ENCODE measurements at places on chromosomes 6 and 20.
A peak's percentile ranks its signal among the peaks of the same experiment; 100 is the strongest.

- no peak for DNase-seq
These were observed 77.6 kb downstream of the TBC1D7 start for GRCh38 chr6:13250703-13251102.

DNA sequence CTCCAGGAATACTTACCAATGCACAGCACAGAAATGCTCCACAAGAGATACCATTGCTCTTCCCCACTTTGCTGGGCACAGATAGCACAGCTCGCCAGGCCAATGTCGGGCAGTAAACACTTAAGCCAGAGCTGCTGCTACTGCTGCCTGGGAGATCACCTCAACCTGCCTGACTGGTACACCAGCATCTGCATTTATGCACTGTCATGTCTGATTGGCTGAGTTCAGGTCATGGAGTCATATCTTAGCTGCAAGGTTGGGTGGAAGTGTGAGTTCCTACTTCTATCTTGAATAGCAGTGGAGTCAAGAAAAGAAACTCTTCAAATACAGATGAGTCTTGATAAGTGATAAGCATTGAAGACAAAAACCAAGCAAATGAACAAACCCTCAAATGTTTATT lies 10.9 kb upstream of the ADGRF4 start:
- no peak for DNase-seq

- DNase-seq: no peak
These were observed 515.3 kb upstream of the RNF217 start for GRCh38 chr6:124446961-124447360.

GRCh38 chr6:71179249-71179885 lies 109.2 kb upstream of the OGFRL1 start:
- DNase-seq: no peak

- no peak for DNase-seq
These were observed 88.4 kb downstream of the CDC5L start for GRCh38 chr6:44475779-44476434.

- no peak for DNase-seq
These were observed 1.4 kb upstream of the CHD6 start for GRCh38 chr20:41619360-41620100.

DNA sequence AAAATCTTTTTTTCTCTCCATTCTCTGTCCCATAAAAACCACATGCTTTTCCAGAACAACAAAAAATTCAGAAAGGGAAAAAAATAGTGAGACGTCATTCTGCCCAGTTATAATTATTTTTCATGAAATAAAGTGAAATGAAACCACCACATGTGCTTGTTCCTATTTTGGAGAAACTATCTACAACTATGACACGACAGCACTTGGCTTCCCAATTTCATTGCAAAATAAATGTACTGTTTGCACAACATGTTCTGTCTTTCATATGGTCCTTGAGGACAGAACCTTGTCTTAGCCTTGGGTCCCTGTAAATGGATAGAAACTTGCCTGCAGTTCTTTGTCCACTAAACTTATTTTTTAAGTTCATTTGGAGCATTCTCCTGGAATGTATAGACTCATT lies 5.6 kb upstream of the MAN1A1 start:
- DNase-seq: no peak

DNA sequence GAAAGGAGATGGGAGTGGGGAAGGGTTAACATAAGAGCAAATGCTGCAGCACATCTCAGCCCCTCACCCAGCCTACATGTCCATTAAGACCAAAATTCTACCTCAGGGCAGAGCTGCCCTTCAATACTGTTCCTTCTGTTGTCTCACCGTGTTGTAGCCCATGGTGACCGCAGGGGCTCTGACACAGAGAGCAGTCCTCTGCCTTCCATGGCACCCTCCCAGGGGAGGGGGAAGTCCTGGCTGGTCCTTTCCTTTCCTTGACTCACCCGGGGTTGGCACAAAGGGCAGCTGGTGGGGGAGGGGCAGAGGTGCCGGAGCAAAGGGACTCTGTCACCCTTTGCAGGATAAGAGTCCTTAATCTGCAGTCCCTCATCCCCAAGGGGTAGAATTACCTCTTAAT lies 15.2 kb downstream of the NKX2-2 start:
- no peak for DNase-seq

GRCh38 chr6:37077905-37078296 lies 72.4 kb downstream of the FGD2 start:
- peak; percentile 94 for DNase-seq

- DNase-seq: no peak
These were observed 117.6 kb downstream of the EPB41L2 start for GRCh38 chr6:130945401-130945919.

- DNase-seq: no peak
These were observed 301.9 kb downstream of the LAMA2 start for GRCh38 chr6:129184808-129185366.

DNA sequence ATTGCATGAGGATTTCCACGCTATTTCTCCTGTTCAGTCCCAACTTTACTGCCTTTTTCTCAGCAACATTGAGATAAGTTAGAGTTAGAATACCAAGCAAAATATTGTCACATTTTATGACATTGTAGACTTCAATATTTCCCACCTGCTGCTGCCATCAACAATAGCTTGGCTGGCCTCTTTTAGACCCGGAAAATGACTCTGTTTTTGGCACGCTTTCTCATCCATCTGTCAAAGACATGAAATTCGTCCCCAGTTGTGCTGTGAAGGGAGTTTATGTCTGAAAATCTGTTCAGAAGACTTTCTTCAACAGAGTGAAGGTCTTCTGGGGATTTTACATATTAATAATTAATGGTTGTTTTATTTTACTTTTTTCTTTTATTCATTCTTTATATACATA lies 857.3 kb downstream of the FRK start:
- no peak for DNase-seq

DNA sequence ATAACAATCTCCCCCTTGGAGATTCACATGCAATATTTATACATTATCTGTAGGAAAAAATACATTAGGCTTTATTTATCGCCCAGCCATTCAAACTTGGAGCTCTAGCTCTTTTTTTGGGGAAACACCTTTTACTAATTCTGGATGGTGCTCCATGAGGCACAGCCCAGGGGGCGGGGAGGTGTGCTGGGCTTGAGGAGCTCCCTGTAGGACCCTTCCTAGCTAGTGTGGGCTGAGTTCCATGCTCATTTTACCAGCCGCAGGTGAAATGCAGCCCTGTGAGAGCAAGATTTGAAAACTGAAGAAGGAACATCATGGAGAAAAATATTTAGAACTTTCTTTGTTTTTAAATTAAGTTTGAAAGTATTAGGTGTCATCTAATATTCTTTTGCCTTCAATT lies 99.6 kb upstream of the POPDC3 start:
- DNase-seq: no peak

- no peak for DNase-seq
These were observed 671 bp downstream of the EFHC1 start for GRCh38 chr6:52420668-52421358.

DNA sequence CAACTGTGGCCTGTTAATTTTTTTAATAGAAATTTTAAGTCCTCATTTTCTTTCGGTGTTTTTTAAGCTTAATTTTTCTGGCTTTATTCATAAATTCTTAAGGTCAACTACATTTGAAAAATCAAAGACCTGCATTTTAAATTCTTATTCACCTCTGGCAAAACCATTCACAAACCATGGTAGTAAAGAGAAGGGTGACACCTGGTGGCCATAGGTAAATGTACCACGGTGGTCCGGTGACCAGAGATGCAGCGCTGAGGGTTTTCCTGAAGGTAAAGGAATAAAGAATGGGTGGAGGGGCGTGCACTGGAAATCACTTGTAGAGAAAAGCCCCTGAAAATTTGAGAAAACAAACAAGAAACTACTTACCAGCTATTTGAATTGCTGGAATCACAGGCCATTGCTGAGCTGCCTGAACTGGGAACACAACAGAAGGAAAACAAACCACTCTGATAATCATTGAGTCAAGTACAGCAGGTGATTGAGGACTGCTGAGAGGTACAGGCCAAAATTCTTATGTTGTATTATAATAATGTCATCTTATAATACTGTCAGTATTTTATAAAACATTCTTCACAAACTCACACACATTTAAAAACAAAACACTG lies 10.1 kb downstream of the HFE start:
- DNase-seq: no peak

DNA sequence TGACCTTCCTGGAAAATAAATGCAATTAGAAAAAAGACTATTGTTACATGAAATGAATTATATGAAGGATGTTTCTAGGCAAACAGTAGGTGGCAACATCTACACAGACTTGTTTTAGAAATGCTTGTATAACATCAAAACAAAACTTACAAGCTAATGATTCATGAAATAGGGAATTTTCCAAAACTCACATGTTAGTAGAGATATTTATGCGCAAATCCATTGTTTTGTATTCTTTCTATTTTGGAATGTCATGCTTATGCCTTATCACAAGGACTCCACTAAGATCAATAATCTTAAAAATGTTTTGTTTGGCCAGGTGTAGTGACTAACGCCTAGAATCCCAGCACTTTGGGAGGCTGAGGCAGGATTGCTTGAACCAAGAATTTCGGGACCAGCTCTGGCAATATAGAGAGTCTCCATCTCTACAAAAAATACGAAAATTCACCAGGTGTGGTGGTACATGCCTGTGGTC lies 32.3 kb upstream of the LGSN start:
- peak; percentile 10 for DNase-seq

DNA sequence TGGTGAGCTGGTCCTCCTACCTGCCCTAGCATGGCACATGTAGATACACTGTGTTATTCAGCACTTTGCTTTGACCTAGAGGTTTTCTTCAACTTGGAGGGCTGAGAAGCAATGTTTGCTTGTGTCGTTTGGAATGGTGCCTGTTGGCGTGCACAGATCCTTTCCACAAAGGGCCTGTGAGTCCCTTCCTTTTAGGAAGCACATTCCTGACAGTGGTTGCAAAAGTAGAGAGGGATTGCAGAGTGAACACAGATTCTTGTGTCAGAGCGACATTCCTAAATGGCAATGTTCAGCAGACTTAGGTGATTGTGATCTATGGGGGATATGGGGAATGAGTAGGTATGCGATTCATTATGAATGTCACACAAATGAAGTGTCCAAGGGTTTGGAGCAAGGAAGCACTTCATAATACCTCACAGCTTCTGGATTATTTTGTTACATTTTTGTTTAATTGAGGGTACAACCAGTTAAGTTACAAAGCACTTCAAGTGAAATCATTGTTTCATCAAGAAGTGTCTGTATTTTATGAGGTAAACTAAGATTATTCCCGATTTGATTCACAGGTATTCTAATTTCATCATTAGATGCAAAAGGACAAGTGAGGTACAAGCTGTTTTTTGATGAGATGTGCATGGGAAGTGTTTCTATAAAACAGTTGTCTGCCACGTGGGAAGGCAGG lies 713 bp upstream of the RNF144B start:
- no peak for DNase-seq

DNA sequence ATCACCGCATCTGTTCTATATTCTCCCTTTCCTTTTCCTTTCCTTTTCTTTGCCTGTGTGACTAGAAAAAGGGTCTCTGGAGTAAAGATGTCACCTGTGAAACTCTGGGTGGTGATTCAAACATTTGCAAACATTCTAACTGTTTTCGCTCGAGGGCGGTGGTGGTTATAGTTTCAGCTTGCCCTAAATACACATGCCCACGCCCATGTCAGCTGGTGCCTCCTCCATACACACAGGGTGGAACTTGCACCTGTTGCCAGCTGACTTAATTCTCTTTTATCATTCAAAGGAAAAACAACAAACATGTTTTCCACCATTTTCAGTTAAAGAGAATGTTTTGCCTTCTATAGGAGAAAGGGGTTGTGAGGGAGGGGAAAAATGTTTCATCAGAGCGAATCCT lies 381.9 kb upstream of the ARID1B start:
- no peak for DNase-seq

DNA sequence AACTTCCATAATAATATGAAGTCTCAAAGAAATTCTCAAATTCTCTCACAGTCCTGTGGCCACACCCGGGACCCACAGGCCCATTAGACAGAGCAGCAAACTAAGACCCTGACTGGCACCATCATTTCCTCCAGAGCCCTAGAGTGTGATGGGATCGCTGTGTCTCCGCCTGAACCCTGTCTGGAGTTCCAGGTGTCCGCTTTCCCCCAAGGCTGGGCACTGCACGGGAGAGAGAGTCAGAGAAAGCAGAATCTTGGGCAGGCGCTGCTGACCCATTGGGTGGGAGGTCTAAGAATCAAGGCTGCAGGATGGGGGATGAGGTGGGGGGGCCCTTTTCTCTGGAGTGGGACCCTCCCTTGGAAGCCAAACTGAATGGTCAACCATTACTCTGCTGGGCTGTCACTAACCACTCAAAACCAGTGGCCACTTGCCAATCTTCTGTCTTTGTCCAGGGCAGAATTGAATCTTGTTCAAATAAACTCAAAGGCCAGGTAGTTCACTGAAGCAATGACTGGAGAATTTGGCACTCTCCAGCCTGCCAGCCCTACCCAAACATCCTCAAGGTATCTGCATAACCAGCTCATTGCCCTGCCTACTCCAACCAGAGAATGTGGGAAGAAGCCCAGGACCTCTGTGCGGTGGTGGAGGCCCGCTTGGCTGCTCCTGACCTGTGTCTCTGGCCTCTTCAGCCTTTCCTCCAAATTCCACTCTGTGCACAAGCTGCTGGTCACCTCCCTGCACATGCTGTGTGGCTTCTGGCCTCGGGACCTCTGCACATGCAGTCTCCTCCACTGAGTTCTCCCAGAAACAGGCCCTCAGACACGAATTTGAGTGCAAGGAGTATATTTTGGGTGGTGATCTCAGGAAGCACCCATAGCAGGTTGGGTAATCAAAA lies 141.1 kb downstream of the CEBPB start:
- no peak for DNase-seq

DNA sequence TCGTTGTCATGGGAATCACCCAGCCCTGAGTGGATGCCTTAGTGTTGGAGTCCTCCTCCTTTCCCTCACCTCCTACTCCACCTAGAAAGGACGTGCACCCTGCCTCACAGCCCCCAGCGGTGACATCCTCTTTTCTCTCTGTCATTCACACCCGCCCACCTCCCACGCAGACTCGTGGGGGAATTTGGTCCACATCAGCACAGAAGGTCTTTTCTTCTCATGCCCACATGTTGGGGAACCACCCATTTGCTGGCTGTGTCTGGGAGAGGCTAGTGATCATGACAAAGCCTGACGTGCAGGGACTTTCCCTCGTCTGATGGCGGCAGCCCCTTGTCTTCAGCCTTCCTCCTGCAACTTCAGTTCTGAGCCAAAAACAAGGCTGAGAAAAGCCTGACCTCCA lies 96.0 kb upstream of the CNKSR3 start:
- DNase-seq: no peak
